NCI-H2081 (cell line): ENCODE measurements at places on chromosomes 11 and 22.

DNA sequence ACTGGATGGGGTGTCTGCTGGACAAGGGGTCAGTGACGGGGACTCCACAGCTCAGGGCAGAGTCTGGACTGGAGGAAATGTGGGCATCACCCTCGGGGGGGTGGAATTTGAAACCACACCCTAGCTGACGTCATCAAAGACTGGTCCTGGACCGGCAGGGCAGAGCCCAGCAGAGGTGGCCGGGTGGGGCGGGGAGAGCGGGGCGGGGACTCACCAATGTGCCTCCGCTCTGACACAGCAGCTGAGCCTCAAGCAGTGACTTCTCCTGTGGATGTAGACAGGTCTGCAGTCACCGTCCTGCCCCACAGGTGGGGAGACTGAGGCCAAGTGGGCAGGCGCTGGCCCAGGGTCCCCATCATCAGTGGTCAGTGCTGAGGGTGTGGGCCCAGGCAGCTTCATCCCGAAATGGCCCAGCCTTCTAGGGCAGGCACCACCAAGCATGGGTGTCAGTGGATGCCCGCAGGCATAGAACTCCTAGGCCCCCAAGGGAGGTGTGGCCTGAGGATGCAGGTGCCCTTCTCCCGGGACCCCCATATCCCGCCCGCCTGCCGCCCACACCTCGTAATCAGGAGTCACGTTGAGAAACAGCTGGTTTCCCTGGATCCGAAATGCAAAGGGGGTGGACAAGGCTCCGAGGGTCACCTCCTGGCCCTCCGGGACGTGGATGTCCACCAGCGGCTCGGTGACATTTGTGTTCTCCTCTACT lies 603 bp downstream of the CDHR5 start:
- DNase-seq: no peak

- DNase-seq: no peak
Observed at GRCh38 chr11:61133956-61134662, 27.1 kb downstream of the VPS37C start.

DNA sequence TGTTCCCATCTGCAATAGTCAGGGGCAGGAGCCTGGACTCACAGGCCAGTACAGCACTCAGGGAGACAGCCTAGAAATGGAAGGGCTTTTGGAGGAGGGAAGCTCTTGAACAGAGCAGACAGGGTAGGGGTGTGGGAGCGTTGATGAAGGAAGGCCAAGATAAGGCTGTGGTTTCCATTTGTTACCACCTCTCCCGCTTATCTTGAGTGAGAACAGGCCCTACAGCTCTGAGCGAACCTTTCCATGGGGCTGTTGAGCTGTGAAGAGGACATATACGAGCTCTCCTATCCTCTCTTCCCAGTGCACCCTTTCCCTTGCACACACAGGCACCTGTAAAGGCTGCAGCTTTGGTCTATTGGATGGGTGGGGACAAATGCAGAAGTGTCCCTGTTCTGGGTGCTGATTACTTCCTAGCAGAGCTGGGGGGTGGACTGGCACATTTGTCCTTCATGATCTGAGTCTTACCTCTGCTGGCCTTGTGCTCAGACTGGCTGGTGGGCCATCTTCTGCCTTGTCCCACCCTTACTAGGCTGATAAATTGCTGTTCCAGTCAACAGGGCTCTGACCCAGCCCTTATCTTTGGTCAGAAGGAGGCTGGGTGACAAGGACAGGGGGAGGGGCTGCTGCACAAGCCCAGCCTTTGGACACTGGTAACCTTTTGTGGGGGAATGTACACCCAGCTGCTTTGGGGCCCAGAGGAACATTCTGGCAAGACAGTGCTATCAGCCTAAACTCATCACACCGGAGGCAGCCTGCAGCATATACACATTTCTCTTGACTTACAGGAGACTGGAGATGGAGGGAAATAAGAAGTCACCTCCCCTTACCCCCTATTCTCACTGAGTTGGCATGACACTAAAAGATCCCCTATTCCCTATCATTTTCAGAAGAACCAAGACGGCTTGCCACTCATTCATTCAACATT lies 80.1 kb upstream of the NNMT start:
- DNase-seq: no peak

- DNase-seq: no peak
Observed at GRCh38 chr11:30683176-30683575, 97.0 kb upstream of the MPPED2 start.

DNA sequence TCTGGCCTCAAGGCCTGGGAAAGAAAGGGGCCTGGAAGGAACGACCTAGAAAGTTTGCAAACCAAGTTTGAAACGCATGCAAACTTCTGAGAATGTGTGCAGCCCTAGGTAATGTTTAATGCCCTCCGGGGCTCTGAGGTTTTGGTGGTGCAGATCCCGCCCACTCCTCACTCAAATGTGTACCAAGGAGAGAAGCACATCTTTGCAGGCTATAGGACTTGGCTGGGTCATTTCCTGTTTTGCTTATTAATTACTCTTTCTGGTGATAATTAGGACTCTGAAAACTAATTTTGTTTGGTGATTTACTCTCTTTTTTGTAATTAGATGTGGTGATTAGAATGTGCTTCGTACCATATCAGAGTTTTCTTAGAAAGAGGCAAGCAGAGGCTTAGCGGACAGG lies 625.9 kb upstream of the CADM1 start:
- DNase-seq: no peak

DNA sequence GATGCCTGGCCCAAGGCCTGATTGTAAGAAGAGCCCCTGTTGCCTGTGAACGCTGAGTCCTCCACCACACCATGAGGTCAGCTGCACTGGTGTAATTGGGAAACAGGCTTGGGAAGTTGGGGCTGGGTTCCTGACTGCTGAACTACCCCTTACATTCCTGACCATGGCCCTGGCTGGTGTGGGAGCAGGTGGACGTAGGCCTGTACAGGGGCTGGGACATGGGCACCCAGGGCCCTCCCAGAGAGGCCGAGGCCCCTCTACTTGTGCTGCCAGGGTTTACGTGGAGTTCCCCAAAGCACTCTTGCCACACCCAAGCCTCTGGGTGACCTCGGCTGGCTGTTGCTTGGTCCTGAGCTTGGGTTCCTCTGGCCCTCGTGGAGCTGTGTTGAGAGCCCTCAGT lies 5.4 kb downstream of the RELT start:
- no peak for DNase-seq

DNA sequence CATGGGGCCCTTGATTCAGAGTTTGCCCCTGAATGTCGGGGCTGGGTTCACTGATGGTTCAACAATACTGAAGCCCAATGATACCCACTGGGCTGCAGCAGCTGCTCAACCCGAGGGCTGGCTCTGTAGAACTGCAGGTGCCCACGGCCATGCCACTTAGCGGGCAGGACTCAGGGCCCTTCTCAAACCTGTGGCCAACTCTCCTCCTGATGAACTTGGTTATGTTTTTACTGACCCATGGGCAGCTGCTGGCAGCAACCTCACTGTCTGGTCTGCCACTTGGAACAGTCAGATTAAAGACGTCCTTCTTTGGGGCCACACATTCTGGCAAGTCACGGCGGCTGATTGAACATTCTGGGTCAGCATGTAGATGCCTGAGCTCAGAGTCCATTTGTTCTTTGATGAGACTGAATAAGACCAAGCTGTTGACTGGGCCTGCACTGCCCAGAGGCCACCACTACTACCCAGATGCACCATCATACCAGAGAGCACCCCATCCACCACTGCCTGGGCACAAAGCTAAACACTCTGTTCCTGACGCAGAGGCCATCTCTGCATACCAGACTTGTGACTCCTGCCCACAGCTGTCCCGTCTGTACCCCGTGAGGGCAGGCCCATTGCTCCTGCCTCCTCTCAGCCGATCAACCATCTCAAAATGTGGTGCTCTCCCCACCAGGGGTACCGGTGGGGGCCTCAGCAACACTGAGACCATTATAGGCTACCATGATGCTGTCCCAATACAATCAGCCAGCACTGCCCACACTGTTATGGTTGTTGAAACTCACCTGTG lies 67.8 kb downstream of the SHANK2 start:
- DNase-seq: no peak

DNA sequence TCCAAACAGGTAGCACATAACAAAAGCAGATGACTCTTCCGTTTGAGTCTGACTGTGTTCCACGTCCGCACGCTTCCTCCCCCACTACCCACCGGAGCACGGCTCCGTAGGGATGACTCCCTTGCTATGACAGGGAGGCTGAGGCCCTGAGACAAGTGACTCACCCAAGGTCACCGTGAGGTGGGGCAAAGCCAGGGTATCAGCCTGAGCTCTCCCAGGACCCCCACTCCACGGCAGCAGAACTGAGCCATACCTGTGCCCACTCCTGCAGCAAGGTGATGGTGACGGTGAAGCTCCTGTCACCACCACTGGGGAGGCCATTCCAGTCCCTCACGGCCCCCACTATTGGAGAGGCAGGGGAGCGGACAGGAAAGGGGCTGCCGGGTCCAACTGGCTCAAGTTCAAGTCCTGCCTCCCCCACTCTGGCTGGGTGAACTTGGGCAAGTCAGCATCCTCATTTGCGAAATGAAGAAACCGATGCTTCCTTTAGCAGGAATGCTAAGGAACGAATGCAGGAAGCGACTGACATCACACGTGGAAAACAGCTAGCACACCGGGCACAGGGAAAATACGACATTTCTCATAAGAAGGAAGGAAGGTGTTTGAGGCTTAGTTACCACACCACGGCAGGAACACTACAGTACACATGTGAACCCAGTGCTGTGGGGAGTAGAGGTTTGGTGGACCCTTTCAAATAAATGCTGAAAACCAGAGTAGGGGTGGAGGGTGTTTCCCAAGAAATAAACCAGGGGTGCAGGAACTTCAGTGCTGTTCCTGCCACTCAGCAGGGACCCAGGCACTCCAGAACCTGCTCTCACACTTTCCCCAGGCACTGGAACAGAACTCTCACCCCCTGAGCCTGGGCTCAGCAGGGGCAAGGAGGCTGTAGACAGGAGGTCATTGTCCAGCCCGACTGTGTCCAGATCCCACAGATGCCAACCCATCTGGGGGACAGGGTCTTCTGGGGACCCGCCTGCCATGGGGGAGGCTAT lies 32.4 kb upstream of the CBX7 start:
- DNase-seq: no peak

GRCh38 chr22:45007391-45008185 lies 2.2 kb downstream of the PHF21B start:
- DNase-seq: no peak

DNA sequence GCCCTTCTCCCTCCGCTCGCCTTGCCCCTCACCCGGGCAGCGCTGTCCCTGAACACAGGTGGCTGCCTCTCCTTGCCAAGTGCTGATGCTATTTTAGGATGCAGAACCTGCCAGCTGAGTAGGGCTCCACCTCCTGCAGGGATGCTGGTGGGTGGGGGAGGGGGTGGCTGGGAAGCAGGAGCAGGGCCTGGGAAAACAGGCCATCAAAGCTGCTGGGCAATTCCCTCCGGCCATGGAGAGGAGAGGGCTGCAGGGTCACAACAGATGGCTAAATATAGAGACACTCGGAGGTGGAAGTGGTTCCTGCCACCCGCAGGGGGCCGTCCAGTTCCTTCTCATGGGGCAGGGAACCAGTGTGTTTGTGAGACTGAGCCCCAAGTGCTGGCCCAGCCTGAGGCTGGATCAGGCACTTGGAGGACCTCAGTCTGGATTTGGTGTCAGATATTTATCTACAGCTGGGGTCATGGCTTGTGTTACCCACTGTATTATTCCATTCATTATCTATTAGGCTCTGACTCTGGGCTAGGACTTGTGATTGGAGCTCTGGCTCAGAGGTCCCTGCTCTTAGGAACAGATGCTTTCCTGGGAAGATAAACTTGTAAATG lies 59.6 kb downstream of the LRRC32 start:
- peak; percentile 13 for DNase-seq

DNA sequence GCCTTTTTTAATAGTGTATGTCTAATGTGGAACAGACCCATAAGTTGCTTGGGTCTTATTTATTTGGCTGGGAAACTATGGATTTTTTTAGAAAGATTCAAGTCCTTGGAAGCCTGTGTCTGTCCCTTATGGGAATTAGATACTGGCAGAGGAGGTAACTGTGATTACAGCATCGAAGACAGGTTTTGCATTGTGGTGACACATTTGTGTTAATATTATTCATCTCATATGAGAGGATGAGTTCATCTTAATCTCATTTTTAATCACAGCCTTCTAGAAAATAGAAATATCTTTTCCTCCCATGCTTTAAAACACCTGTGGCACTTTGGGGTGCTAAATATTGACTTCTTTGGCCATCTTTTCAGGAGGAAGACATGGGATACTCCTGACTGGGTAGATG lies 9.2 kb downstream of the TAB1 start:
- no peak for DNase-seq

DNA sequence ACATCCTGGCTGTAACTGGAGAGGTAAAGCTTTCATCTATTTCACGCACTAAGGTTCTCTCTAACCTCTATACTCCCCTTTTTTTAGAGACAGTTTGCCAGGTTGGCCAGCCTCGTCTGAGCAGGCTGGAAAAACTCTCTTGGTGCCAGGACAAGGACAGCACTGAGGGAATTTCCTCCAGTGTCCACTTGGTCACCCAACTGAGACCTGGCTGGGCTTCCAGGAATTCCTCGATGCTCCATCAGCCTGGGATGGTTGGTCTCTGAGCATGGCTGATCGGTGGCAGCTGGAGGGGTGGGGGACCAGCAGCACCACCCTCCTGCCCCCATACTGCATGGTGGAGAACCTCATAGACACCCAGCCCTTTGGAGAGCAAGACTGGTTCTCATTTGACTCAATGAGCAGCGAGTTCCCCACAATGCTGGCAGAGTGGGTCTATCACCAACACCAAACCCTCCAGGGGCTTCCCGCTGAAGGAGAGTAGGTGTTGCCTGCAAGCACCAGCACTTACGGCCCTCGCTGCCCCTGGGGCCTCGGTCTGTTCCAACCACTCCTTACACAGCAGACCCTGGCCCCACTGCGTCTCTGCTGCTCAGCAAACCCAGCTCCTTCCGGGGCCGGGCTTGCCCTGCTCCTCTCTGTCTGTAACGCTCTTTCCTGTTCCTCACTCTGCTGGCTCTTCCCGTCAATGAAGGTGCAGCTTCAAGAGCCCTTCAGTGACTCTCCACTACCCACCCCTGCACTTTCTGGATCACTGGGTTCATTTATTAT lies 122.2 kb downstream of the ST3GAL4 start:
- DNase-seq: no peak

GRCh38 chr11:12901874-12902481 lies 107.1 kb upstream of the RASSF10 start:
- no peak for DNase-seq

DNA sequence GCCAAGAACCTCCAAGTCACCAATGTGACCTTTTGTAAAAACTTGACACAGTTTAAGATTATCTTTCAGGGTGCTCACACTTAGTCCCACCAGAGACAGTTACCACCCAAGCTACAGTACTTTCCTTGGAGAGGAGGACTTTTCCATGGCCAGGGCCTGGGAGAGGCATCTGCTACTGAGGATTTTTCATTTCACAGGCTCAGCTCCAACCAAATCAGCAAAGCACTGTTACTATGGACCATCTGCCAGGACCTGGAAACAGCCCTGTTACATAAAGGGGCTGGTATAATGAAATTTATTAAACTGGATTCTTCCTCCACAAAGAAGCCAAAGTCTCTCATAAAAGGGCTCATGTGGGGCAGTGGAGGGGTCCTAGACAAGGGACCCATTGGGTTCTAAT lies 38.6 kb downstream of the SERGEF start:
- no peak for DNase-seq

DNA sequence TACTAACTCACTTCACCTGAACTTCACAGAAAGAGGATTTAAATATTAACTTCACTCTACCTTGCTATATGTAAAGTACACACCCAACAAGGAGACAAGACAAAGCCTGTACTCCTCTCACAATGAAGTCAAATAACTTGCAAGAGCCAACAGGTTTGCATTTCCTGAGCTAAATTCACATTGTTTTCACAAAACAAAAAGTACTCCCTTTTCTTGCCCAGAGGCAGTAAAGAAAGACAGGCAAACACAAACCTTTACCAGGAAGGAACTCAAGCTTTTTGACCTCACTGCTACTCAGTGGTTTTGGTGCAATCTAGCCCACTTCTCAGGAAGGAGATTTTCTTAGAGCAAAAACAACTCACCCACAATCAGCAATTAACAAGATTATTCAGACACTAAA lies 15.7 kb downstream of the USP28 start:
- no peak for DNase-seq
